Activated CD4-positive, alpha-beta memory T cell treated with anti-CD3 and anti-CD28 coated beads, Interleukin-2, amount 10 ng/mL, durations not matched to agents 7 days and 5 days (primary cell): ENCODE measurements at places on chromosomes 12 and 14. TPM values are rescaled to one million over a fixed set of nuclear protein-coding genes. Genes with fewer than 3 reads are reported as not detected.

The GALNT8 gene
- 2.0 TPM for total RNA-seq

GRCh38 chr12:120119271-120119973, 2.9 kb upstream of the RAB35 start:
- peak; percentile 36 for DNase-seq

DNA sequence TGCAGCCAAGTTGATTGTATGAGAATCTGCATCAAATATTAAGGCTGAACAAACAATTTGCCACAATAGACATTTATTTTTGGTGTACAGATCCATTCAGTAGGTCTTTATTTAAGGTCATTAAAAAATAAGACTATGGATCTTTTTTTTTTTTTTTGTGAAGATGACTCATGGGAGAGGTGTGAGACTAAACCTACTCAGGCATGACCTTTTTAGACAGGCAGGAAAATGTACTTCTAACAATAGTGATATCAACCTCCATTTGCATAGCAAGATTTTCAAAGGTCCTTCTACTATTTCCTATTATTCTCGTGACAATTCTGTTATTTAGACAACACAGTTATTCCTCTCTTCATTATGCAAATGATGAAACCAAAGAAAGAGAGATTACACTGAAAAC, 39.9 kb upstream of the PTPRR start:
- no peak for DNase-seq

The TMEM132C gene
- total RNA-seq = 0.05 TPM

- no peak for DNase-seq
Measured at GRCh38 chr12:57129321-57129842, 1.1 kb downstream of the LRP1 start.

DNA sequence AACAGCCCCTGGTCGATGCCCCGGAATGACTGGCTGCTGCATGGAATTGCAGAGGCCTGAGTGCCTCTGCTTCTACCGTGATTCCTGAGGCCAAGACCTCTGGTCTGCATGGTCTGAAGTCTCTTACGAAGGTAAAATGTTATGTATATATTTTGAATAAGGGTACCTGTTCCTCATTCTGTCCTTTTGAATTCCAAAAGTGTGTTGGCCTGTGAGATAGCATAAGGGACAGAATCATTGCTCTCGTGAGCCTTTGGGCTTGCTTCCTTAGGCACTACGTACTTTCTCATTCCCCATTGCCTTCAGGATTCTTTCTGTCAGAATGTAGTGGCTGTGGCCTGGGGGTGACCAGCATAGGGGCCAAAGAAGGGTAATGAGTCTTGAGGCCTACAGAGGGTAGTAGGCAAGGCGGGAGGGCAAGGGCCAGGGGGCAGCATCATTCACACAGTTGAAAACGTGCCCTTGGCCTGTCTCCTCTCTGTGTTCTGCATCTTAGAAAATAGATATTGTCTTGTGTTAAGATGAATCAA, 19.5 kb downstream of the TRAF3 start:
- DNase-seq = no peak

DNA sequence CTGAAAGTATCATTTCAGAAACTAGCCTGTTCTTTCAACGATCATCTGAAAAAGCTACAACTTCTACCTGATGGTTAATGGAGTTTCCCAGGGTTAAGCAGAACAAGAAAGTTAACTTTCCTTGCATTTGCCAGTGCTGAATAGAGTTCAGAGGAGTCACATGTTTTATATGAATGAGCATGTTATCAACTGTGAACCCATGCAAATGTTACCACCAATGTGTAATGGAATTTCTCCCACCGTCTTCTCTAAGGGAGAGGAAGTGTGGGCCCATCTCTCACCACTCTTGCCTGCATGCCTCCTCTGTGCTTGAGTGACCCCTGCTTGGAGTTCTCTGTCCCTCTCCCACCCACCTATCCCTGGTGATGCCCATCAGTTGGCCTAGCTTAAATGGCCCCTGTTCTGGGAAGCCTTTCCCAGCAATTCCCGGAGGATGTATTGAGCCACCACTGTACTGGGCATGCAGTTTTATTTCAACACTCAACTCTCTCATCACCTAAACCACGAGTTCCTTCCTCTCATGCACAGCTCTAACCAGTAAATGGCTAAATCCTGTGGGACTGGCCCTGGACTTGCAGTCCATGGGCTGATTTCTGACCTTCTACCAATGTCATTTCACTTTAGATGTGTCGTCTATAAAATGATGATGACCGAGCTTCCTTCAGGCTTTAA, 159.8 kb downstream of the RPAP3 start:
- no peak for DNase-seq

The P2RX2 gene
- not detected for total RNA-seq

- DNase-seq = no peak
Measured at GRCh38 chr12:41531147-41531829, 343.2 kb downstream of the PDZRN4 start.

The PIWIL1 gene
- total RNA-seq = not detected

GRCh38 chr12:76033081-76034011, 1.8 kb upstream of the PHLDA1 start:
- no peak for DNase-seq

GRCh38 chr12:31727192-31727591, 1.6 kb downstream of the AMN1 start:
- DNase-seq = no peak

- peak; percentile 33 for DNase-seq
Measured at GRCh38 chr12:68119250-68119649, 40.3 kb downstream of the IFNG start.

The GPX2 gene
- total RNA-seq = not detected

- no peak for DNase-seq
Measured at GRCh38 chr14:57275023-57275664, 6.4 kb downstream of the AP5M1 start.

GRCh38 chr14:106442857-106443256, 916.5 kb downstream of the TMEM121 start:
- DNase-seq = peak; percentile 58

The SMCO2 gene
- 0.38 TPM for total RNA-seq

The RASAL1 gene
- total RNA-seq = 0.10 TPM

DNA sequence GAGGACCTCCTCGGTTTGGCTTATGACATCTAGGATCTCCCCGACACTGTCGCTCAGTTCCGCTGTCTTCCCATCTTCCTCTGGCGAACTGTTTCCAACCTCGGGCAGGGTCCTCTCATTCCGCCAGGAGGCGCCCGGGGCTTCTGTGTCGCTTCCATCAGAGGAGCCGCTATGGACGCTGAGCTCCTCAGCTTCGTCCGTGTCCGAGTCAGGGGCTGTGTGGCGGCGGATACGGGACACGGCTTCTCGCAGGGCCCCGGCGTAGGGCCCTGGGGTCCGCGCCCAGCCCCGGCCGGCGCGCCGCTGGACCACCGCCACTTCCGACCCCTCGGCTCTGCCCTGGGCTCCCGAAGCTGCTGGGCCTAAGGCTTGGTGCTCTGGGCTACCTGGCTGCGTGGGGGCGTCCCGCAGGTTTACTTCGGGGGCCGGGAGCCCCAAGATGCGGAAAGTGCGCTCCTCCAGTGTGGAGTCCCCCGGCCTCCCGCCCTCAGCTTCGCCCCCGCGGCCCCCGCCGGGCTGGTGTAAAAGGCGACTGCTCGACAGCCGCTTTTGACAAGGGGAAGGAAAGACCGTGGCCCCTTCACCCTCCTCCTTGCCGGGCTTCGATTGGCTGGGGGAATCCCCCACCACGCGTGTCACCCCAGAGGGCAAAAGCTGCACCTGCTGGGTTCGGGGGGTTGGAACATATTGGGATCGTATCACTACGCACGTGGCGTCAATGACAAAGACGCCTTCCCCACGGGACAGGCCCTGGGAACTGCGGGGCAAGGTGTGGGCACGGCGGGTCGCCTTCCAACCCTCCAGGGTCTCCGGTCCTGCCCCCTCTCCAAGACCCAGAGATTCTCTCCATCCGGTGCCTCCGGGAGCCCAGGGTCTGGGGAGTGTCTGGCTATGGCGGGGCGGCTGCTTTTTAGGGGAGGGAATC, 2.1 kb downstream of the DDN start:
- peak; percentile 68 for DNase-seq

GRCh38 chr14:53501361-53502211, 348.5 kb upstream of the DDHD1 start:
- DNase-seq = no peak
